Natural killer cell (primary cell): ENCODE measurements at places on chromosomes 6 and 20. TPM values are rescaled to one million over a fixed set of nuclear protein-coding genes. Genes with fewer than 3 reads are reported as not detected.

- DNase-seq, result no peak
Measured at GRCh38 chr6:48619771-48620170, 508.8 kb upstream of the PTCHD4 start.

- no peak for DNase-seq
Measured at GRCh38 chr6:19705606-19706005, 131.6 kb upstream of the ID4 start.

GRCh38 chr6:3159805-3160781 is 2.7 kb upstream of the TUBB2A start:
- DNase-seq, result no peak

DNA sequence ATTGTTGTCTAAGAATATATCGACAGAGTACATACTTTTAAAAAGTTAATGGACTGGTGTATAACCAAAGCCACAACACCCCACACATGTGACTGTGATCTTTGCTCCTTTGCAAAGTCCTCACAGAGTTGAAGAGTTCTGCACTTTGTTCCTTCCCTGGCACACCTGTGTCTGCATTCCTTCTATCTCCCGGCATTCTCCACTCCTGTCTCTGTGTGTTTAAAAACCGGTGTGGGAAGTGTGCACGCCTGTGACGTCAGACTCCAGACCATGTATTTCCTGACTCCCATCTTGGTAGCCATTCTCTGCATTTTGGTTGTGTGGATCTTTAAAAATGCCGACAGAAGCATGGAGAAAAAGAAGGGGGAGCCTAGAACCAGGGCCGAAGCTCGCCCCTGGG is at the start of gene IYD:
Gene IYD (plus strand): TSS at position 251 of the 400 bp plus-strand sequence. CDS start 20 bp downstream, at position 271.
- no peak for DNase-seq

DNA sequence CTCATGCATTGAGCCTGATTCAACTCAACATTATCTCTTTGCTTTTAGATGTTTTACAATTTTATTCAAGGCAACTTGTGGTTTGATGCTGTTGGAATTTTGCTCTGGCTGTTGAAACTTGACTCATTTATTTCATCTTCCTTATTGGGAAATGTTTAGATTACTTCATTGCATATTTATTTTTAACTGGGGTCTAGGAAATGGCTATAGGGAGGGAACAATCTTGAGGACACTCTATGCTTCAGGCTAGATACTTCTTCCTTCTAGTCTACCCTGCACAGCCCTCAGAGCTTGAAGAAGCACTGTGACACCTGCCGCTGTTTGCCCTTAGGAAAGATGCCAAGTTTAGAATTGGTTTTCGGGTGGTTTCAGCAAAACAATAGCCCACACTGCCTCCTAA is 183.4 kb downstream of the ADGRG6 start:
- no peak for DNase-seq

- no peak for DNase-seq
Measured at GRCh38 chr6:116492331-116493067, 18.9 kb upstream of the CALHM5 start.

DNA sequence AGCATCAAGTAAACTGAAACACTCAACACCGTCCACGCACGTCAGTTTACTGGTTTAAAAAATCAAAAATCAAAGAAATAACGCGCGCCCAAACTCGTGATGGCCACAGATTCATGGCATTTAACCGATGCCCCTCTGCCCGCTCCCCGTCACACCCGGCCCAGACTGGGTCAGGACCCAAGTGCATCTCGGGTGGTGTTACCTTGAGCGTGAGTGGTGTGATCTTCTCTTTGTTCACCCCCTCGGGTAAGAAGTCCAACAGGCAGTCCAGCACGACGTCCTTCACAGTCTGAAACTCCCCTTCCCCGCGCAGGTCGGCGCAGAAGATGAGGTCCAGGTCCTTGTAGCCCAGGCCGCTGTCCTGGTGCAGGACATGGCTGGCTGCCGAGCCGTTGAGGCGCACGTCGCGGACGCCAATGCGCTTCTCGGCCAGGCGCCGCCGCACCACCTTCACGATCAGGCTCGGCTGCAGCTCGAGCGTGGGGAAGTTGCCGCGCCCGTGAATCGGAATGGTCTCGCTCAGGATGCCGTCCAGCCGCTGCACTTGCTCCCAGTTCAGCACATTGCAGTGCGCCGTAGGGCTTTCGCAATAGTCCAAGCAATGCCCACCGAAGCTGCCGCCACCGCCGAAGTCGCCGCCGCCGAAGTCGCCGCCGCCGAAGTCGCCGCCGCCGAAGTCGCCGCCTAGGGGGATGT is 945 bp downstream of the TENT5A start:
- DNase-seq, result peak; percentile 51

OR2H2 gene
- not detected for total RNA-seq

DYNLT1 gene
- 85.7 TPM for total RNA-seq
